ENCODE measurements at places on chromosomes 6 and 20. TPM values are rescaled to one million over a fixed set of nuclear protein-coding genes. Genes with fewer than 3 reads are reported as not detected.
A peak's percentile ranks its signal among the peaks of the same experiment; 100 is the strongest.

Gene BPIFA1
- total RNA-seq: not detected

Gene ESR1
- total RNA-seq: 0.13 TPM

- peak; percentile 69 for DNase-seq
These were observed 1.4 kb downstream of the RREB1 start for GRCh38 chr6:7108964-7109836.

DNA sequence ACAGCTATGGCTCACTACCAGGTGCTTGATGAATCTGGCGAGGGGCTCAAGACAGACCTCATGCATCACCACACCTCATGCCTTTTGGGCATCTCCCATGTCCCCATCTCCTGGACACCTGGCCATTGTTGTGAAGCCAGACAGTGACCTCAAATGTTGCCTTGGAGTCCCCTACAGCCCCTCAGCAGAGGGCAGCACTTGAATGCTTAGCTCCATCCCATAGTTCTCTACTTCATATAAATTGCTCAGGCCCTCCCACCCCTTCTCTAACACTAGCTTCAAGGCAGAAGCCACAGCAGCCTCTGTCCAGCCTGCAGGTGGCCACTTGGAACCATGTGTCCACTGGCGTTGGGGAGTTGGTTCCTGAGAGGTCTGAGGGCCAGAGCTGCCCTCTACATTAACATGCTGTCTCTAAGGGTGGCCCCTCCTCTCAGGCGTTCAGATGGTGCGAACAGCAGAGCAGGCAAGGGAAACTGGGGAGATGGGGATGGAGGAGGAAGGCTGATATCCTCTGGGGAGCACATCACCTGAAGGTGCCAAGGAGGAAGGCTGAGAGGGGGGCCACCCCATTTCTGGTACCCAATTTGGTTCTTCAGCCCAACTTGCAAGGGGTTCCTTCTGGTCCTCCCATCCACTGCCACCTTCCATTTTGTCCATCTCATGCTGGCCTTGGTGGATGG lies 31.3 kb downstream of the MOCS1 start:
- no peak for DNase-seq

Gene RUNX2
- 0.79 TPM for total RNA-seq
